ENCODE measurements at places on chromosomes 6 and 20. TPM values are rescaled to one million over a fixed set of nuclear protein-coding genes. Genes with fewer than 3 reads are reported as not detected.

CTSZ gene
- total RNA-seq: 67.7 TPM

FAM209B gene
- total RNA-seq: 0.36 TPM

SNX3 gene
- total RNA-seq: 74.4 TPM

AGER gene
- total RNA-seq: 28.1 TPM

IMPG1 gene
- total RNA-seq: not detected

COL19A1 gene
- total RNA-seq: 0.18 TPM

OR2J3 gene
- total RNA-seq: not detected

OGFRL1 gene
- 4.4 TPM for total RNA-seq

FAM83C gene
- total RNA-seq: not detected

OR12D3 gene
- total RNA-seq: not detected

ADGB gene
- total RNA-seq: not detected
